CD4-positive, alpha-beta T cell treated with Interleukin-4 for 4 hours (primary cell): ENCODE measurements at places on chromosomes 1 and 21.

GRCh38 chr1:107674486-107674885, 290.5 kb downstream of the VAV3 start:
- DNase-seq: no peak

GRCh38 chr1:153364766-153365666, 7.4 kb downstream of the S100A9 start:
- no peak for DNase-seq

GRCh38 chr1:239939602-239940001, 152.1 kb upstream of the FMN2 start:
- DNase-seq: no peak

DNA sequence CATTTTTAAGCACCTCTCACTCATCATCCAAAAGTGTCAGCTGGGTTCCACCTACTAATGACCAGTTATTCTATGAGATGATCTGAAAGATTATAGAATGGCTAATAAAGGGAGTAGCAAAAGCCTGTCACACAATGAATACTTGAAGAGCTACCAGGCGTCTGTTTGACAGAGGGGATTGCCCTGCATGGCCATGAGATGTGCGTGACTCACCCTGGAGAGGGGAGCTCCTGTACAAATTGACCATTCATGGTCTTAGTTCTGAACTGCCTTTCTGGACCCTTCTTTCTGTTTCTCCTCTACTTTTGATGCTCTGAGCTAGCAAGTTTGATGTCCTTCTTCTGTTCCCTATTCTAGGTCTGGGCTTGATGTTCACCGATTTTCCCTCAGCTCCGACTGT, 85.2 kb upstream of the ABCD3 start:
- DNase-seq: no peak

DNA sequence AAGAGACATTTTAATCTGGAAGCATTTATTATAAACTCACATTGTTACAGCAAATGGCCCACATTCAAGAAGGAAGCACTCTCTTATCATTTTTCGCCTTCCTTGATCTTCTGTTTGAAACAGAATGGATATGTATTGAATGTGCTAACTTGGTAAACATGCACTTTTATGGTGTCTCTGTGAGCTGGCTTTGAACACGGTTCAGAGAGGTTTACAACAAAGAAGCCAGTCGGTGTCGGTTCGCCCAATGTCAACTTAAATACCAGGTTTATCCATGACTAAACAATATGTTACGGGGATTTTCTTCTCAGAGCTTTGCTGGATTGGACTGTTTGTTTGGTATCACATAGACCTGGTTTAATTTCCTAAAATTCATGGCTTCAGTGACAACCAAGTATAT, 226.4 kb downstream of the TGFB2 start:
- no peak for DNase-seq

DNA sequence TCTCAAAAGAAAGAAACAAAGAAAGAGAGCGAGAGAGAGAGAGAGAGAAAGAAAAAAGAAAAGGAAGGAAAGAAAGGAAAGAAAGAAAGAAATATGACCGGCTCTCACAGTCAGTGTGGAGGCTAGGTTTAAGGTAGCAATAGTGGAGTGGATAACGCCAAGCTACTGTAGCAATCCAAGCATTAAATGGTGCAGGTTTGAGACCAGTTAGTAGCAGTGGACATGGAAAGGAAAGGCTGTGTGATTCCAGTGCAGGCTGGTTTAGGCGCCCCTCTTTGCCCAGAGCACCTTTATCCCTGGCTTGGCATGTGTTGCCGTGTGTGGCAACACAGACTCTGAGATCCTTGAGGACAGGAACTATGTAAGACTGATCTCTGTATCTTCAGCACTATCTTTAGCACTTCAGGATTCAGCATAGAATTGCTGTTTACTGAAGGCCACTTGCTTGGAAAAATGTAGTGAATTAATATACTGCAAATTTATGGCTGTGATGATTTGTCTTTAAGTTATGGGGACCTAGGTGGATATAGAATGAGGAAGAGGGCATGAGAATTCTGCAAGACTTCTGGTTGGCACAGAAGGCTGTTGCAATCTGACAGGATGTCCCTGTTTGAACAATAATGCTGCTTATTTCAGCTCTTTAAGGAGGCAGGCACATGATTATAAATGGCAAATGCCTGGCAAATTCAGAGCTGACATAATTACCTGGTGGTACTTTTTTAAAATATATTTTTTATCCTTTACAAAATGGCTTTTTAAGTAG, 10.8 kb upstream of the OSBPL9 start:
- no peak for DNase-seq

- no peak for DNase-seq
Measured at GRCh38 chr1:40036574-40036973, 4.0 kb upstream of the CAP1 start.

- DNase-seq: no peak
Measured at GRCh38 chr21:32834211-32834915, 62.8 kb upstream of the PAXBP1 start.

DNA sequence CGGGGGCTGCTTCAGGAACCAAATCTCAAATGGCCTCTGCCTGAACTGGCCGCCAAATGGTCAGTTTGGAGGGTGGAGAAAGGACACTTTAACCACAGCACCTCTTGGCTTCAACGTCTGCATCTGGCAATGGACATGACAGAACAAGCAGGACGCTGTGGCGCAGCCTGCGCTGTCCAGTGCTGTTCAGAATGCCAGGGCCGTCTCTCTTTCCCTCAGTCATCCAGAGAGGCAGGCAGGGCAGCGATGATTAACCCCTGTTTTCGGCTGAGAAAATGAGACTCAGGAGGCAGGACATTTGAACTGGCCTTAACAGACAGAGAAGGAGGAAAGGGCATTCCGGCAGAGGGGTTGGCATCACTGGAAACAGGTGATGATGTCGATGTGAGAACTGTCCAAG, 48.6 kb downstream of the GLIS1 start:
- DNase-seq: no peak

GRCh38 chr21:42234464-42235241, 15.7 kb downstream of the ABCG1 start:
- peak; percentile 81 for DNase-seq

DNA sequence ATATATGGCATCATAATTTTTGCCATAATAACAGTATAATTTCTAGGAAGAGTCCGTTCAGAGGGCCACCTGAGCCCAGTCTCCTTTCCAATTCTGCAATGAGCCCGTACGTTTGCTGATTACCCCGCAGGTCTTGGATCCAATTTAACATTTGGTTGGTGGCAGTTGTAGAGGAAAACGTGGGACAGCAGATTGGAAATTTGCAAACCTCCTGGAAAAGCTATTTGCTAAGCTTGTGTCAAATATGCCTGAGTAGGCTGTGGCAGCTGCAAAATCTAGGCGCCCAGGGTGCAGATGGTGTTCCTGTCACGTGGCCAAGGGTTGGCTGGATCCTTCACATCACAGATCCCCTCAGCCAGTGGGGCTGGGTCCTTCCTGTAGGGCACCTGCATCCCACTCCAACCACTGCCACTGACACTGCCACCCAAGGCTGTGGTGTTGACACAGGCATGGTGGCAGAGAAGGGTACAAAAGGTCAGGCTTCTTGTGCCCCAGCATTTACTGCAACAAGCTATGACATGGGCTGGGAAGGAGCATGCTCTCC, 174.8 kb upstream of the SYT6 start:
- no peak for DNase-seq

GRCh38 chr1:9235096-9235459, 504 bp downstream of the H6PD start:
- DNase-seq: no peak

GRCh38 chr1:155859881-155860871, 809 bp downstream of the SYT11 start:
- peak; percentile 86 for DNase-seq

GRCh38 chr1:247145279-247145678, 26.5 kb downstream of the ZNF124 start:
- DNase-seq: no peak

DNA sequence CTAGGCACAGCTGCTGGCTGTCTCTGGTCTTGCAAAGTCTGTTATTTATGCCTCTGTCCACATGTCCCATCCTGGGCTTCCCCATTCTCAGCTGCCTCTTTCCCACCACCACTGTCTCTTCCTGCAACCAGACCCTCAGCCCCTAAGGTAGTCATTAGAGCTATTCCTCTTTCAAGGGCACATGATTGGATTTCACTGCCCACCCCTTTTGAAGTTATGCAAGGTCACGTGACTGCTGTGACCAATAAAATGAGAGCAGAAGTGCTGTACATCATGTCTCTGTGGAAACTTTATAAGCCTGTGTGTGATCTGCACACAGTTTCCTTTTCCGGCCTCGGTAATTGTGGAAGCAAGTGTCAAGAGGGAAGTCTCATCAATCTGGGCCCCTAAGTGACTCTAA, 136.6 kb upstream of the HMGB4 start:
- no peak for DNase-seq

DNA sequence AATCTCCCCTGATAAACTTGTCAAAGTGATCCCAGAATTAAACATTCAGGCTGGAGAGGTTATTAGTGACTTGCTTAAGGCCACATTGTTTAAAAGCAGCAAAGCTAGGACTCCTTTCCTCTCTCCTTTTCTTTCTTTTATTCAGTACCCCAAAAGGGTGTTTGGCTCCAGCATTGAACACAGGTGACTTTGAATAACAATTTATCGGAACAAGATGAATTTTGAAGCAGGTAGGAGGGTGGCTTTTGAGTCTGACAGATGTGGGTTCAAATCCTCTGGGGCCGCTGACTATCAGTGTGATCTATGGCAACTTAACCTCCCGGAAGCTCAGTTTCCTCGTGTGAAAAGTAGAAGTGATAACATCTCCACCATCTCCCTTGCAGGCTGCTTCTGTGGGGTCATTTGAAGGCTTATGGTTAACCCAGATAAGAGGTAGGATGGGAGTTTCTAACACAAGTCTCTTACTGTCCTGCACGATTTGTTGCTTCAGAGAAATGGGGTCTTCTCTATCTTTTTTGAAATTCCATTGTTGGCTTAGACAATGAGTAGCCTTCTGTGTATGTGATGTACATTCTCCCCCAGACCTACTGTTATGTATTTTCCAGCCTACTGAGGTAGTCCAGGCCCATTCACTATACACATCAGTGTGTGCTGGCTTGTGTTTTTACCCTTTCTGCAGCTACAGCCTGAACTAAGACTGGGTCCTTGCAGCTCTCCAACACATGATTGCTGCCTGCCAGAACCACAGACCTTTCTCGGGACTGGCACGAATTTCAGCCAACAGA, 29.0 kb downstream of the JUN start:
- peak; percentile 52 for DNase-seq
